ENCODE measurements at places on chromosomes 7 and 10.
A peak's percentile ranks its signal among the peaks of the same experiment; 100 is the strongest.

- no peak for DNase-seq
Observed at GRCh38 chr7:4204513-4205165, 477.5 kb upstream of the FOXK1 start.

DNA sequence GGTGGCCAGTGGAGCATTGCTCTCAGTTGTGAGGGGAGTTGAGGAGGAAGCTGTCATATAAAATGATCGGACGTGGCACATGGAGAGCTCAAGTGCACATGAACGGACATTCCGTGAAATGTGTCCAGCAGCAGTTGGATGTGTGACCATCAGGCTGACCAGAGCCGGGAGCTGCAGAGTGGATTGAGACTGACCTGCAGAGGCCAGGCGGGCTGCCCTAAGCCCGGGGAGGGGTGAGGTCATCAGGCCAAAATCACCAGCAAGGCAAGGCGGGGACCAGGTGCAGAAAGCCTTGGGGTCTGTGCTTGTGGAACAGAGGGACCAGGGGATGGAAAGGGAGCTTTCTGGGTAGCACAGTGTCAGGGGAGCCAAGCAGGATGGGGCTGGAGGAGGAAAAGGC lies 279.5 kb downstream of the CELF2 start:
- no peak for DNase-seq

- no peak for DNase-seq
Observed at GRCh38 chr7:158724658-158725505, 20.3 kb upstream of the NCAPG2 start.

DNA sequence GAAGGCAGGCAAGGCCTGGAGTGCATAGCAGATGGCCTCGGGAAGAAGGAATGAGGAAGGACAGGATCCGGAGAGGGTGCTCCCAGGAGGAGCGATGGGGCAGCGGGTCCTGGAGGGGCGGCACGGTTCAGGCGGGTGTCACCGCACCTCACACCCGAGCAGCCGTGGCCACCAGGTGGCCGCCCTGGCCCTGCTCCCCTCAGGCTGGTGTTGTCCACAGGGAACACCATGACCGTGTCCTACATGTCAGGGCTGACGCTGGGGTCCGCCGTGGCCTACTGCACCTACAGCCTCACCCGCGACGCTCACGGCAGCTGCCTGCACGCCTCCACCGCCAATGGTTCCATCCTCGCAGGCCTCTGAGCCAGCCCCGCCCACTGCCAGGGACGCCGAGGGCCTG lies 19.8 kb downstream of the SLC29A4 start:
- no peak for DNase-seq

- no peak for DNase-seq
Observed at GRCh38 chr10:1672001-1672781, 65.1 kb downstream of the ADARB2 start.

GRCh38 chr7:70178211-70178610 lies 579.9 kb downstream of the AUTS2 start:
- DNase-seq = no peak

DNA sequence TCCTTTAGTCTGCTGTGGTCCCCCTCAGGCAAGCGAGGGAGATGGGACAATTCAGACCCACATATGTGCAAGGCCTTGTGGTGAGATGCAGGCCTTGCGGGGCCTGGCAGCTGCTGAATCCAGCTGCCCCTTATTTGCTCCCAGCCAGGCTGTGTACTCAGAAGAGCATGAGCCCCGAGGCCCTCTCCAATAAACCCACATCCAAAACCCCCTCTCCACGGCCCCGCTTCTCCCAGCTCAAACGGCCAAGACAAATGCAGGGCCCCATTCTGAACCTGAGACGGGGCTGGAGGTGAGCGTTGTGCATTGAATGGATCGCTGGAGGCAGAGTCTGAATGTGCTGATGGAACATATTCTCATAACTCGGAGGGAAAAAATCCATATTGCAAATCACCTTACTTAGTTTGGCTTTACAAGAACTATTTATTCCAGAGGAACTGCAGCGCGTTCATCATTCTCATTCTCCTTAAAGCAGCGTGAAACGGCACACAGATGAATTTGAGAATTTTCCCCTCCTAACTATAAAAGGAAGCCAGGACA lies 169.2 kb upstream of the LYZL2 start:
- DNase-seq = peak; percentile 28

GRCh38 chr7:45588466-45588865 lies 14.3 kb downstream of the ADCY1 start:
- DNase-seq = no peak
